ENCODE measurements at places on chromosomes 2 and 18.

GRCh38 chr2:67311536-67311935 lies 85.6 kb upstream of the ETAA1 start:
- DNase-seq = no peak

GRCh38 chr2:15840148-15840547 lies 100.2 kb upstream of the MYCN start:
- no peak for DNase-seq

DNA sequence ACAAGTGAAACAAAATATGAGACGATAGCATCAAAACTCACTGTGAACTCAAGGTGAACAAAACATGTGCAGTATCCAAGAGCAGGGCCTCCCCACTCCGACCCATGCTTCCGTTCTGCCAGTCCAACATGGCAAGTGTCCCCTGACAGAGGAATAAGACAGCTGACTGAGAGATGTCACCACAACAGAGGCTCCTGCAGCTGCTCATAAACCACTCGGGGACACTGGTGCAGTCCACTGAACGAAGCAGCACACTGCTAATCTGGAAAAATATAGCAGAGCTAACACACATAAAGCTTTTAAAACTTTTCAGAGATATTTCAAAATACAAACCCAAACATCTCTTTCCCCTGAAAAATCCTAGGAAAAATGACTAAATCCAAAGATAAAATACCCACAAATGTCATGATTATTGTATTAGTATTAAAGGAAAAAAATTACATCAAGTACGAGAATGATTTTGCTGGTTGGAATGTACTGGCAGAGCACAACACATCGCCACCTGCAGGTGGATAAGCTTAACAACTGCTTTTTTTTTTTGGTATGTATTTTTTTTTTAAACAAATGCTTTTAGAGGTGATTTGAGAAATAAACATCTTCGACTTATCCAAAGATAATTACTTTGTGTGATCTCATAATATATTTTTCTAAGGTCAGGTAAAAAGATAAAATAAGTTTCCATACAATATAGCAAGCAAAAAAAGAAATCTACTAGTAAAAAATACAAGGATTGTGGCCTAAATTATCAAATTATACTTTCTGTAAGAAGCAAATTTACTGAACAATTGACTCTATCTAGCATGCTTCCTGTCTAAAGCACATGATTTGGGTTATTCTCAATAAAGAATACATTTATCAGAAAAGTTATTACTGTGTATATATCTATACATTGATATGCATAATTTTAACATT lies 18.6 kb downstream of the THADA start:
- DNase-seq = peak; percentile 8

- no peak for DNase-seq
Measured at GRCh38 chr2:224552771-224553170, 32.4 kb downstream of the CUL3 start.

- DNase-seq = no peak
Measured at GRCh38 chr2:128781585-128782385, 463.1 kb upstream of the HS6ST1 start.

GRCh38 chr2:174058026-174058425 lies 92.9 kb upstream of the SP3 start:
- no peak for DNase-seq

GRCh38 chr2:103781313-103781712 lies 1019.5 kb downstream of the TMEM182 start:
- no peak for DNase-seq

All from activated gamma-delta T cell treated with Interleukin-2 at 50 U/mL for 16 hours (primary cell).